Purkinje cell (primary cell): ENCODE measurements at places on chromosomes 2 and 18. TPM values are rescaled to one million over a fixed set of nuclear protein-coding genes. Genes with fewer than 3 reads are reported as not detected.

The CNOT9 gene
- polyA plus RNA-seq: 29.0 and 29.2 TPM in 2 replicates

The GKN2 gene
- not detected in 2 replicates for polyA plus RNA-seq

The AQP12B gene
- polyA plus RNA-seq: not detected in 2 replicates

The DYNC2LI1 gene
- polyA plus RNA-seq: 69.8 and 97.9 TPM in 2 replicates

The TRABD2A gene
- 3.2 TPM in 1 of 2 replicates, not detected in the other for polyA plus RNA-seq

The NT5C1B gene
- not detected in 2 replicates for polyA plus RNA-seq
